ENCODE measurements at places on chromosomes 4 and X.
A peak's percentile ranks its signal among the peaks of the same experiment; 100 is the strongest.

GRCh38 chr4:47075262-47075661 lies 43.9 kb downstream of the GABRB1 start:
- DNase-seq = no peak

GRCh38 chr4:157713342-157713741 lies 459.5 kb downstream of the GASK1B start:
- DNase-seq = no peak

- no peak for DNase-seq
Measured at GRCh38 chrX:102627640-102628039, 23.6 kb upstream of the GPRASP1 start.

- DNase-seq = no peak
Measured at GRCh38 chr4:16583764-16584163, 314.7 kb downstream of the LDB2 start.

DNA sequence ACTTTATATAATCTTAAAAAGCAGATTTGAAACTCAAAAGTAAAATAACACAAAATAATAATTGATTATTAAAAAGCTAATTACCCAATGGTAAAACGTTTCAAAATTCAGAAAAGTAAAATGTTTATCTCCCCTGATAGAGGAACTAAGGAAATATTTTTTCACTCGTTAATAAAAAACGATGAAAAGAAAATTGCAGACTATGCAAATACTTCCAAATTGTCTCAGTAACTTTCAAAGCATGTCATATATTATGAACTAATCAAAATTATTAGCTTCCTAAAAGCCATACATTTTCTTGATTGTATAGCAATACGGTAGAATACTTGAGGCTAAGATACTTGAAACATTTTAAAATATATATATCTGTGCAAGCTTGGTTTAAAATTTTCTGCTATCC lies 366.3 kb downstream of the TLL1 start:
- DNase-seq = no peak

DNA sequence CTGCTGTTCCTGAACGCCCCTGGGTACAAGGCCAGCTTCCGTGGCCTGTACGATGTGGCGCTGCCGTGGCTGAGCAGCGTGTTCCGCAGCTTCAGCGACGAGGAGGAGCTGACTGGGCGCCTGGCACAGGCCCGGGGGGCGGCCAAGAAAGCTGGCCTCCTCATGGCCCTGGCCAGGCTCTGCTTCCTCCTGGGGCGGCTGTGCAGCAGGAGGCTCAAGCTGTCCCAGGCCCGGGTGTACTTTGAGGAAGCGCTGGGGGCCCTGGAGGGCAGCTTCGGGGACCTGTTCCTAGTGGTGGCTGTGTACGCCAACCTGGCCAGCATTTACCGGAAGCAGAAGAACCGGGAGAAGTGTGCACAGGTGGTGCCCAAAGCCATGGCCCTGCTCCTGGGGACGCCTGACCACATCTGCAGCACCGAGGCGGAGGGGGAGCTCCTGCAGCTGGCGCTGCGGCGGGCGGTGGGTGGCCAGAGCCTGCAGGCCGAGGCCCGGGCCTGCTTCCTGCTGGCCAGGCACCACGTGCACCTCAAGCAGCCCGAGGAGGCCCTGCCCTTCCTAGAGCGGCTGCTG lies 28.2 kb downstream of the SH3TC1 start:
- no peak for DNase-seq

GRCh38 chr4:7828011-7828720 lies 111.5 kb downstream of the AFAP1 start:
- peak; percentile 51 for DNase-seq
